ENCODE measurements at places on chromosomes 1 and 21. TPM values are rescaled to one million over a fixed set of nuclear protein-coding genes. Genes with fewer than 3 reads are reported as not detected.

The UBASH3A gene
- 0.38 TPM for total RNA-seq

The KANK4 gene
- 0.19 TPM for total RNA-seq

The MTARC1 gene
- total RNA-seq, result 6.7 TPM

The ADGRB2 gene
- 5.3 TPM for total RNA-seq

The MRAP gene
- total RNA-seq, result 0.33 TPM

The KRTAP19-7 gene
- not detected for total RNA-seq

The NOS1AP gene
- total RNA-seq, result 5.0 TPM

The EIF4G3 gene
- 54.7 TPM for total RNA-seq

The HTR6 gene
- total RNA-seq, result not detected

The CD1B gene
- not detected for total RNA-seq

The ETNK2 gene
- 12.3 TPM for total RNA-seq

The TGFB2 gene
- total RNA-seq, result 17.2 TPM

The ERG gene
- 28.6 TPM for total RNA-seq

The C1QB gene
- total RNA-seq, result 125 TPM

The C4BPA gene
- total RNA-seq, result not detected

The PKLR gene
- total RNA-seq, result not detected

The IL23R gene
- not detected for total RNA-seq

The TRIM58 gene
- 4.1 TPM for total RNA-seq

The TNFRSF14 gene
- 37.7 TPM for total RNA-seq

The CSRP1 gene
- total RNA-seq, result 2,194 TPM

The GRIK1 gene
- 0.19 TPM for total RNA-seq

The KCNE1 gene
- total RNA-seq, result 4.5 TPM

The GJA9 gene
- total RNA-seq, result not detected

The SH3D21 gene
- 1.6 TPM for total RNA-seq
